CD4-positive, alpha-beta T cell treated with Interferon gamma for 1 hour (primary cell): ENCODE measurements at places on chromosomes 5 and 9.

DNA sequence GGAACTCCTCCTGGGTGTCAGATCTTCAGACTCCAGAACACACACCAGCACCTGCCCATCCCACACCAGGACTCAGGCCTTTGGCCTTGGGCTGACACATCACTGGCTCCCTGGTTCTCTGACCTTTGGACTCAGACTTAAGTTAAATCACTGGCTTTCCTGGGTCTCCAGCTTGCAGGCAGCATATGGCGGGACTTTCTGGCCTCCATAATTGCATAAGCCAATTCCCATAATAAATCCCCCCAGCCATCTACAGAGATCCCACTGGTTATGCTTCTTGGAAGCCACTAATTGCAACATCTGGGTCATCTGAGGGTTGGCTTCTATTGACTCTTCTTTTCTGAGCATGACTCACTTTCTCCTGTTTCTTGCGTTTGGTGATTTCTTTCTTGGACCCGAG lies 80.3 kb upstream of the SARDH start:
- no peak for DNase-seq

DNA sequence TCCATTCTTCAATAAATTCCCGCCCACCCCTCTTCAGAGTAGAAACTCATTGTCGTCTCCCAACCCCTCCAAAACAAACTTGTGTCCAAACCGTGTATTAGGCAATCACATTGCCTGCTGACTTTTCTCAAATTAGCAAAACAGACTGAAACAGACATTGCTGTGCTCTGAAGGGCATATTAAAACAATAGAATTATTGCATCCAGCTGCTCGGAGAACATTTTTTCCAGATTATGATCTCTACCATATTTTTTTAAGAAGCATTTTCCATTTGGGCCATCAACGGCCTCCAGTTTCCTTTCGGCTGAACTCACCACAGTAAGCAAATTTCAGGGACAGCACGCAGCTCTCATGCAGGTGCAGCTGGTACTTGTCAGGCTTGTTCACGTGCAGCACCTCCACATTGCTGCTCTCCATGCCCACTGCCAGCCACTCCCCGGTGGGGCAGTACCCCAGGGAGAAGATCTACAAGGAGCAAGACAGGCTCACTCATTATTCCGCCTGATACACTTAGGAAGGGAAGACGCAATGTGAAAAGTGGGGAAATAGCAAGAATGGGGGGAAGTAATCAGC lies 104.1 kb downstream of the TLE1 start:
- no peak for DNase-seq

DNA sequence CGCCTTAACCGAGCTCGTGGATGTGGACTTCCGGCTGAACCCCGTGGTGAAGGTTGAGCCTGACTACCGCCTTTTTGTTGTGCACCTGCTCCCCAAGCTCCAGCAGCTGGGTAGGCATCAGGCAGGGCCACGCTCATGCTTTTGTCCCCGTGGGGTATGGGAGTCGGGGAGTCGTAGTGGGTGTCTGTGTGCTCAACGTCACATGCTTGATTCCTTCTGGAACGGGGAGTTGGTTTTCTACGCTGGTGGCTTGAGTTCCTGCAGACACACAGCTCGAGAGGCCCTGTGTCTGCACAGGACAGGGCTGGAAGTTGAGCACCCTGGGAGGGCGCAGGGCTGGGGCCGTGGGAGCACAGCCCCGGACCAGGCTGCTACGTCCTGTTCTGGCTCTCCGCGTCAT lies 8.0 kb downstream of the CEP72 start:
- DNase-seq, result no peak

DNA sequence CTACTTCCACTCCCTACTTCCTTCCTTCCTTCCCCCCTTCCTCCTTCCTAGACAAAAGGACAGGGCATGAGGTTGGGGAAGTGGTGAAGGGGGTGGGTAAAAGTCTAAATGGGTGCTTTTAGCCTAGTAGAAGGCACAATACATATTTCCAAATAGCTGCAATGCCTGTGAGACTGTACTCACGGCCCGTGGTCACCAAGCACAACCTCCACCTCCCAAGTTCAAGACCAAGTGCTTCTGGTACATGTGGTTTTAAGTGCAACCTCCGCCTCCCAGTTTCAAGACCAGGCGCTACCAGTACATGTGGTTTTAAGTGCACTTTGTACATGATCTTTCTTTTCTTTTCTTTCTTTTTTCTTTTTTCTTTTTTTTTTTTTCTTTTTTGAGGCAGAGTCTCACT lies 14.5 kb upstream of the NTNG2 start:
- no peak for DNase-seq

GRCh38 chr5:104189909-104190308 lies 627.3 kb upstream of the NUDT12 start:
- no peak for DNase-seq

DNA sequence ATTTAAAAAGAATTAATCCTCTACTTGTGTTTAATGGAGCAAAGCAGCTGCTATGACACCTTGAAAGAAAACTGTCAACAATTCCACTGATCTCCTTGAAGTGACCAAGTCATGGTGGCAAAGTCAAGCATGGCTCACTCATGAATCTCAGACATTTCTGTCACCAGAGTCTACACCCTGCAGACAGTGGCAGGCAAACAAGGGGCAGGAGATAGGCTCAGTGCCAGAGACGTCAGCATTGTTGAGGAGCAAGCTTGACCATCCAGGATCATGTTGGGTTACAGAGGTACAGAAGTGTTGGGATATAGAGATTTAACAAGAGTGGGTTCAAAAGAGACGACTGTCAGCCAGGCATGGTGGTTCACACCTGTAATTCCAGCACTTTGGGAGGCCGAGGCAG lies 16.1 kb upstream of the VPS13A start:
- DNase-seq, result no peak

DNA sequence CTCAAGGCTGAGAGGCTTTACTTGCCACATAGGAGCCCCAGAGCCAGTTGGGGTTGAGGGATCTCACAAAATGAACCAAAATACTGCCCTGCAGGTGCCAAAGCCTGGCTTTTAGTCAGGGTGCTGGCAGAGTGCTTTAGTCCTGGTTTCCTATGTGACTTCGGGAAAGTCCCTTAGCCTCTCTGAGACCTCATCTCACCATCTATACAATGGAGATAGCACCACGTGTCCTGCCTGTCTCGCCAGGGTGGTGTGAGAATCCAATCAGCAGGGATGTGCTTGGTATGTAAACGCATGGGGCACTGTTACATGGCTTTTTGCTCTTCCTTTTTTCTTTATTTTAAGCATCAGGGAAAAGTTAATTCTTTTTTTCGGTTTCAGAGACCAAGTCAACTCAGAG lies 68.3 kb downstream of the SHB start:
- no peak for DNase-seq

GRCh38 chr5:15902066-15902465 lies 277.5 kb downstream of the MARCHF11 start:
- no peak for DNase-seq

DNA sequence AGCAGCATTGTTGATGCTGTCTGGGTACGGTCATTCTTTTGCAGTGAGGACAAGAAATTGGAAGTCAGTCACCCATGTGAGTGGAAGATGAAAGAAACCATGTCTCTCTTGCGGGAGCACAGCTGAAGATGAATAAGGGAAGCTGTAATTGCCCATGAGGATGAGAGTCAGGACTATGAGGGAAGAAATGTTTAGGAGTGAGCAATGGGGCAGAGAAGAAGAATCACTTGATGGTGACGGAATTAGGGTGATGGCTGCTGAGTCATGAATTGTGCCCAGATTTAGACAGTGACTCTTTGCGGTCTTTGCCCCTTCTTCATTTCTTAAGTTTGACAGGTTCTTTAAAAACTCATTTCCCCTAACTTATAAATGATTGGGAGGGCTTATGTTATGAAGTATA lies 183.3 kb downstream of the MAST4 start:
- no peak for DNase-seq

DNA sequence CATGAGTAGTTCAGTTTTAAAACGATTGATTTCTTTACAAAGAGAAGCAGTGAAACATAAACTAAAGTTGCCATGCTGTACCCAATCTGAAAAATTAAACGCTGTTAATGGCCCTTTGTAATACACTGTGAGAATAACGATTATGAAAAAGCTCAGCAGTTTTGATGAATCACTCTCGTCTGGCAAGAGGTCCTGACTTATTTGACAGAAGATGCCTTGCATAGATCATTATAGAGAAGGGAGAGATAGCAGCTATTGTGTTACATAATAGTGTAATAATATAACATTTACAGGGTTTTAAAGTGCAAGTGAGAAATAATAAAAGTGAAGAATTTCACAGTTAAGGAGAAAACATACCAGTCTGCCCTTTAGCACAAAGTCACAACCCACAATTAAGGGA lies 361.5 kb upstream of the CDH10 start:
- no peak for DNase-seq

- no peak for DNase-seq
Observed at GRCh38 chr5:136856648-136857047, 491.3 kb upstream of the TRPC7 start.

DNA sequence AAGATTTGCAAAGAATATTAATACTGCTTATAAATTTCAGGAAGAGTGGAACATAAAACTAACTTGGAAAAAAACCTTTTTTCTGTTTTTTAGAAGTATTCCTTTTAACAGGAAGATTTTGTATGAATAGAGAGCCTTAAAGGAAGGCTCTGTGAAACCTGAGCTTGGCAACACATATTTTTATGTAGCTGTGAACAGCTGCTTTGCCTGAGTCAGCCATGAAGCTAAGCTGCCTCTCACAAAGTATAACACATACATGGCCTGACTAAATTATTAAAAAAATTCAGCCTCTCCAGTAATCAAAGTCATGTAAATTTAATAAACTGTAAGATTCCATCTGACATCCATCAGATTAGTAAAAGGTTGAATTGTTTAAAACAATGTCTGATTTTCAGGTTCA lies 547.5 kb downstream of the ELAVL2 start:
- no peak for DNase-seq

- no peak for DNase-seq
Observed at GRCh38 chr9:4576448-4576847, 85.6 kb upstream of the PLPP6 start.

DNA sequence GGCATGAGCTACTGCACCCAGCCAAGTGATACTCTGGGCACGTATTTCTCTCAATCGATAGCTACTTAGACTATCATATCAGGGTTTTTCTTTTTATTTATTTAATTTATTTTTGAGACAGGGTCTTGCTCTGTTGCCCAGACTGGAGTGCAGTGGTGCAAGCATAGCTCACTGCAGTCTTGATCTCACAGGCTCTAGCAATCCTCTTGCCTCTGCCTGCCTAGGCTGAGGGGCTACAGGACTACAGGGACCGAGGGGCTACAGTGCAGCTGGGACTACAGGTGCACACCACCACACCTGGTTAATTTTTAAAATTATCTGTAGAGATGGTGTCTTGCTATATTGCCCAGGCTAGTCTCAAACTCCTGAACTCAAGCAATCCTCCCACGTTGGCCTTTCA lies 20.3 kb upstream of the ANKHD1 start:
- no peak for DNase-seq

DNA sequence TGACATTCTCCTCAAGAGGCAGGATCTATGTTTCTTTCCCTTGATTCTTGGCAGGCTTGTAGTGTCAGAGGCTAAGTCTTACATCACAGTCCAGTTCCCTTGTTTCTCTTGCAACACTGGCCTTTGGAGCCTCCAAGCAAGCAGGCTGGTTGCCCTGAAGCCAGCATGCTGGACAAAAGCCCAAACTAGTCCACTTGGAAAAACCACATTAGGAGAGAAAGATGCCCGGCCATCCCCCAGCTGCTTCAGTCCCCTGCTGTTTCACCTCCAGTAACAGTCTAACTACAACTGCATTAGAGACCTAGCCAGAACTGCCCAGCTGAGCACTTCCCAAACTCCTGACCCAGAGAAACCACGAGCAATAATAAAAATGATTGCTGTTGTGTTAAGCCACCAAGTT lies 87.6 kb downstream of the ADAMTS6 start:
- no peak for DNase-seq

- no peak for DNase-seq
Observed at GRCh38 chr5:162484095-162484494, 416.5 kb downstream of the GABRG2 start.

DNA sequence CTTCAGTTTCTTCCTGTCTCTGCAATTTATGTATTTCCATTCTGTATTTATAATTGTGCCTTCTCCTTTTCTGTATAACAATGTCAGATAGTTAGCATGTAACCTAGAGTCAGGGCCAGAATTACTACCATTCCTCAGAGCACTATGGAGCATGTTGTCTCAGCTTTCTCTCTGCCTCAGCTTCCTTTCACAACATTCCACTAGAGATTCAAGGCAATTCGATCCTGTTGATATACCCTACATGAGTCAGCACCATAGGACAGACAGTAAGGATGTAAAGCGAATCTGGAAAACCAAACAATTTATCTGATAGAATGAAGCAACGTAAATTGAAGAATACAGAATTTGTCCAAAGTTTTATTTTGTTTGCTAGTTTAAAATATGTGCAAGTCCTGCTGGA lies 728.3 kb upstream of the SEMA6A start:
- no peak for DNase-seq

DNA sequence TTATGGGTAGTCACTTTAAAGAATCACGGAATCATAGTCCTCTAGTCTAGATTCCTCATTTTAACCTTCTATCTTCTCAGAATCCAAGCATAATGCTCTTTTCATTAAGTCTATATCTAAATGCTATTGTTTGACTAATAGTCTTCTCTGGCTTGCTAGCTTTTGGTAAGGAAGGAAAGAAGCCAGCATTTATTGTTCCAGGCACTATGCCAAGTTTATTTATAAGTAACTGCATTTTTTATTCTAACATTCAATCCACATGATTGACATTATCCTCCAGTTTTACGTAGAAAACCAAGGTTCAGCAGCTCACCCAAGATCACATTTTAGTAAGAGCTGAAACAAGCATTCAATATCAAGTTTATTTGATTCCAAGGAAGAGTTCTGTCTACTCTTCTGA lies 254.2 kb downstream of the SAXO1 start:
- DNase-seq, result no peak

DNA sequence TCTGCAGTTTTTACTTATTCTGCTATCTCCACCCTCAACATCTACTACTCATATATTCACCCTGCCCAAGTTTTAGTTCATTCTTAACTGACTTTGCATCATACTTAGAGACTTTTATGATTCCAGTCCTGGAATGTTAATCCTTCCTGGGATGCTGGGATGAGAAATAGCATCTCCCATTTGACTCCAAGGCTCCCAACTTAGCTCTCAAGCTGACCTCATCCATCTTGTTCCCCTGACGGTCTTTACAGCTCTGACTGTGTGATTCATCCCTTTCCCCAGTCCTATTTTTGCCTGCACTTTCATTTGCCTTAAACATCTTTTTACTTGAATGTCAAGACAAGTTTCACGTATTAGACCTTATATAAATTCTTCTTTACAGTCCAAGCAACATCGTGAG lies 297.8 kb downstream of the EPB41L4A start:
- no peak for DNase-seq

DNA sequence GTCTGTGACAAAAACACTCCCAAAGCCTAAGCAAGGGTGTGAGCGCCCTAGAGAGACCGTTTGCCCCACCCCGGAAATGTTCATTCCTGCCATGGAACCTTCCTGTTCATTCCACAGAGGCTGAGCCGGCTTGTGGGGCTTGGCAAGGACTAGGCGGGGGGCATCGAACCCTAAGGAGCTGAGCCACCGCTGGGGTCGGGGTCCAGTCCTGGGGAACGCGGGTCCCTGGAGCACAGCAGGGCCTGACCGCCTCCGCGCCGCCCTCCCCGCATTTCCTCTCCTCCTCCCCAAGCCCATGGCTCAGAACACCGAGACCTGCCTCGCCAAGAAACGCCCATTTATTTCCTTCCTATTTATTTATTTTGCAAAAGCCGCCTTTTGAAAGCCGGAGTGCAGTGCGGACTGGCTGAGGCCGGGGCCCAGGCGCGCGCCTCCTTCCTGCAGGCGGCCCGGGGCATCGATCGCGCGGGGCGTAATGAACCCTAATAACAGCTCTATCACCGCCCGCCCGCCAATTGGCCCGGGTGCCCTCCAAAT lies 228.9 kb upstream of the IRX4 start:
- no peak for DNase-seq

GRCh38 chr5:136285096-136285855 lies 80.1 kb downstream of the TRPC7 start:
- no peak for DNase-seq
